Activated CD8-positive, alpha-beta memory T cell treated with anti-CD3 and anti-CD28 coated beads, Interleukin-2, amount 10 ng/mL, durations not matched to agents 7 days and 5 days (primary cell): ENCODE measurements at places on chromosomes 13 and 19. TPM values are rescaled to one million over a fixed set of nuclear protein-coding genes. Genes with fewer than 3 reads are reported as not detected.

Gene ZNF844
- total RNA-seq: 1.3 TPM

Gene OVOL3
- not detected for total RNA-seq

Gene SMIM44
- not detected for total RNA-seq

Gene ZNF837
- total RNA-seq: 1.2 TPM

Gene ZNF709
- 1.9 TPM for total RNA-seq

GRCh38 chr13:39144391-39144790, 106.1 kb downstream of the NHLRC3 start:
- no peak for DNase-seq
- H3K4me1 ChIP-seq: peaks cover 7% of the 10 kb centered on the region
- H3K27me3 ChIP-seq: peaks cover 41% of the 10 kb centered on the region
- no peak overlapping the region for H3K27ac ChIP-seq

DNA sequence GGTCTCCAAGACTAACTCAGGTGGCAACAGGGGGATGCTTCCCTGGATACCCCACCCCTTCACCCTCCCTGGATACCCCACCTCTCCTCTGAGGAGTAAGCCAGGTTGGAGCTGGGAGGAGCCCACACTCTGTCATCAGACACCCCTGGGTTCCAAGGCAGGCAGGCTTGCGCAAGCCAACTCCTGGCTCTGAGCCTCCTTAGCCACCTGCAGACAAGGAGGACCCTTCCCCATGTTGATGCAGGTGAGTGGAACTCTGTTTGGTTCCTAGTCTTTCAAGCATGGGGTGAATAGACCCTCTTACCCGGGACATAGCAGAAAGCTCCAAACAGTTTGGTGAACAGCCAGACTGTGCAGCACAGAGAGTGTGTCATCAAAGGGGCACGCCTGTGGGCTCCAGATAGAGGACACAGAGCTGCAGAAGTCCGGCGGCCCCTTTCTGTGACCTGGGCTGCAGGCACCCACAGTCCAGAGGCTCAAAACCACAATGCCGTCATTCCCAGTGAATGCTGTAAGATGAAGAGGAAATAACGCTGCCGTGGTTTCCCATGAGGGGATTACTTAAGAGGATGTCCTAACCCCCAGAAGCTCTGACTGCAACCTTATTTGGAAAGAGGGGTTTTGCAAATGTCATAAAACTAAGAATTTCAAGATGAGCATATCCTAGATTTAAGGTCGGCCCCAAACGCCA, 12.1 kb upstream of the HAS1 start:
- DNase-seq: no peak
- no peak overlapping the region for H3K27ac ChIP-seq
- H3K4me3 ChIP-seq: no peak overlapping the region
- H3K27me3 ChIP-seq: no peaks in the 10 kb centered on the region

DNA sequence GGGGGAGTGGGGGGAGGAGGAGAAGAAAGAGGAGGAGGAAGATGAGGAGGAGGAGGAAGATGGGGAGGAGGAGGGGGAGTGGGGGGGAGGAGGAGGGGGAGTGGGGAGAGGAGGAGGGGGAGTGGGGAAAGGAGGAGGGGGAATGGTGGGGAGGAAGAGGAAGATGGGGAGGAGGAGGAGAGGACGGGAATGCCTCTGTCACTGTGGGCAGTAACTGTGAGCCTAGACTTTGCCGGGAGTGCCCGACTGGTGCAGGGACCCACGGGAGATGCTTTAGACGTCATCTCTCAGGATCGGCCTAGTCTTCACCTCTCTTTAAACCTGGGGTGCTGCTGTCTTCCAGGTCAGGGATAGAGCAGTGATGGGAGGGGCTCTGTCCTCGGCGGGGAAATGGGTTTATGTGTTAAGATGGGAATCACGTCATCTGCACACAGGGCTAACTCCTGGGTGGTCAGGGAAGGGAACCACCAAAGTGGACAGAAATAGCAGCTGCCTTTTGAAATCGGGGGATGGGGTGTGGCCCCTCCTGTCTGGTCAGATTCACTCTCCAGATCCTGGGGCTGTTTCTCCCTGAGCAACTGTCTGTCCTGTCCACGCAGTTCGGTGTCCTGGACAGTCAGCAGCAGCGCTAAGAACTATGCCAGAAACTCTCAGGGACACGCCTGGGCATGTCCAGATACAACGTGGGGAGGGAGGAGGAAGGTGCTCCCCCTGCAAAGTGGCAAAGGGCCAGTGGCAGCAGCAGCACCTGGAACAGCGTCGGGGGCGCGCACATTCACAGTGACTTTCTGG, 26.9 kb downstream of the GAS6 start:
- peak overlapping the region; percentile 0 for H3K27ac ChIP-seq
- H3K4me1 ChIP-seq: peaks cover 16% of the 10 kb centered on the region
- no peak overlapping the region for H3K4me3 ChIP-seq
- H3K36me3 ChIP-seq: no peaks in the 10 kb centered on the region
- no peaks in the 10 kb centered on the region for H3K27me3 ChIP-seq

GRCh38 chr13:89968470-89968869, 1379.0 kb upstream of the MIR17HG start:
- DNase-seq: no peak
- H3K27me3 ChIP-seq: no peaks in the 10 kb centered on the region
- H3K36me3 ChIP-seq: no peaks in the 10 kb centered on the region
- H3K4me1 ChIP-seq: no peaks in the 10 kb centered on the region

DNA sequence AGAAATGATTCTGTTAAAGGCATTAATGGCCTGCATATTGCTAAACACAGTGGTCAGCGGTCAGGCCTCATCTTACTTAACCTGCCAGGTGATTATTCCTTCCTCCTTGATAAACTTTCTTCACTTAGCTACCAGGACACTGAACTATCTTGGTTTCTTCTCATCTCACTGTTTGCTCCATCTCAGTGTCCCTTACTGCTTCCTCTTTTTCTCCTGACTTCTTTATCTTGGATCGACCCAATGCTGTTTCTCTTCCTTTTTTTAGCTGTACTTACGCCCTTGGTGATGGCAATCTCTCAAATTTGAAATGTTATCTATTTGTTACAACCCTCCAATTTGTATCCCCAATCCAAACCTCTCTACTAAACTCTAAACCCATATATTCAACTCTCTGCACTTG, 7.8 kb upstream of the CLC start:
- no peak overlapping the region for H3K4me3 ChIP-seq
- no peak for DNase-seq
- H3K4me1 ChIP-seq: peaks cover 2% of the 10 kb centered on the region
- peaks cover 53% of the 10 kb centered on the region for H3K27me3 ChIP-seq
- H3K27ac ChIP-seq: no peak overlapping the region

DNA sequence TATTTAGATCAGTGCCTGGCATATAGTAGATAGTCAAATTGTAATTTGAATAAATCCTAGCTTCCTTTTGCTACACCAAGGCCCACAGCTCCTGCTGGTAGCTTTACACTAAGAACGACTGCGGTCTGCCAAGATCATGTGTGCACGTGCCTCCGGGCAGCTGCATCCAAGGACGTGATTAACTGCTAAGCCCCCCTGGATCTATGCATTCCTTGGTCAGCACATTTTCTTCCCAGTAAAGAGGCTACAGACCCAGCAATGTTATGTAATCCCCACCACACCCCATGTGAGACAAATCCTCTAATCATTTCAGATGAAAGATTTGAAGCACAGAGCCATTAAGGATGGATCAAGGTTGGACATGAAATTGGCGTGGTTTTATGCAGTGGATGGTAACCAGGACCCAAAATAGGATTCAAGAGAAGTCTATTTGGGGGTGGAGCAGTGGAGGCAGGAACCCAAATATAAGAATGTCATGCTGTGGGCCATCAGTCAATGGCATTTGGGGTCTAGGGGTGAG, 65.2 kb upstream of the PEG3 start:
- peaks cover 1% of the 10 kb centered on the region for H3K36me3 ChIP-seq
- no peak overlapping the region for H3K27ac ChIP-seq

DNA sequence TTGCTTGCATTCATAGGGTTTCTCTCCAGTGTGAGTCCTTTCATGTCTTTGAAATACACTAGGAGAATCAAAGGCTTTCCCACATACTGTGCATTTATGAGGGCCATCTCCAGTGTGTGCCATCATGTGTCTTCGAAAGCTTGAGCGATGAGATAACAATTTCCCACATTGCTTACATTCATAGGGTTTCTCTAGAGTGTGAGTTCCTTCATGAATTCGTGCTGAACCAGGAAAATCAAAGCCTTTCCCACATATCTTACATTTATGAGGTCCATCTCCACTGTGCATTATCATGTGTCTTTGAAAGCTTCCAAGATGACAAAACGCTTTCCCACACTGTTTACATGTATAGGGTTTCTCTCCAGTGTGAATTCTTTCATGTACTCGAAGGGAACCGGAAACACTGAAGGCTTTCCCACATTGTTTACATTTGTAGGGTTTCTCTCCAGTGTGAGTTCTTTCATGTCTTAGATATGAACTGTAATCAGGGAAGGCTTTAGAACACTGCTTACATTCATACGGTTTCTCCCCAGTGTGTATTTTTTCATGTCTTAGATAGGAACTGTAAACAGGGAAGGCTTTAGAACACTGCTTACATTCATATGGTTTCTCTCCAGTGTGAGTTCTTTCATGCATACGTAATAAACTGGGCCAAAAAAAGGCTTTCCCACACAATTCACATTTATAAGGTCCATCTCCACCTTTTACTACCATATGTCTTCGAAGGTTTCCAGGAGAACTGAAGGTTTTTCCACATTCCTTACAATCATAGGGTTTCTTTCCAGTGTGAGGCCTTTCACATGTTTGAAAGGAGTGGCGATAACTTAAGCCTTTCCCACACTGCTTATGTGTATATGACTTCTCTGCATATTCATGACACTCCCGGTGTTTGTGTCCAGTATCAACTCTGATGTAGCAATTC, 21.4 kb downstream of the ZNF44 start:
- H3K36me3 ChIP-seq: peaks cover 77% of the 10 kb centered on the region
- H3K4me3 ChIP-seq: no peak overlapping the region
- no peaks in the 10 kb centered on the region for H3K4me1 ChIP-seq
- no peaks in the 10 kb centered on the region for H3K27me3 ChIP-seq
- H3K27ac ChIP-seq: no peak overlapping the region

DNA sequence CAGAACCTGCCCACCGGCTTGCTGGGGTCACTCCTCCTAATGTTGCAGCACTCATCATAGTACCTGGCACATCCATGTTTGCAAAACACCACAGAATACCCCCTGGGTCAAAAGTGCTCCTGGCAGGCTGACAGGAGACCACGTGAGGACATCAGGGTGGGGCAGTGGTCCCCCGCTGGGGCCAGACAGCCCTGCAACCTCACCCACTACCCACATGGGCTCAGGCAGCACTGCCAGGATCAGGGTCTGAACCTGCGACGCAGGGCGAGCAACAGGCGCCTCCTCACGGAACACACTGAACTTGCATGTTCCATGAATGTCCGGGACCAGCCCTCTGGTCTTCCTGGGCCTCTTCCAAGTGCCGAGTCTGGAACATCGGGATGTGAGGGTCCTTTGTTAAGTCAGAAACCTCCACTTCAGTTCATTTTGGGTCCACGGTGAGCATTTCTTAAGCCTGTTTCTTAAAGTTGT, 1.4 kb upstream of the SLC7A9 start:
- no peak overlapping the region for H3K27ac ChIP-seq
- peaks cover 11% of the 10 kb centered on the region for H3K4me1 ChIP-seq
- no peaks in the 10 kb centered on the region for H3K36me3 ChIP-seq
- H3K27me3 ChIP-seq: no peaks in the 10 kb centered on the region
- no peak for DNase-seq
- H3K4me3 ChIP-seq: no peak overlapping the region

GRCh38 chr13:73451221-73452029, 392.6 kb downstream of the KLF5 start:
- H3K4me1 ChIP-seq: no peaks in the 10 kb centered on the region
- no peak for DNase-seq
- H3K27me3 ChIP-seq: no peaks in the 10 kb centered on the region
- H3K27ac ChIP-seq: no peak overlapping the region
- H3K4me3 ChIP-seq: no peak overlapping the region
- H3K36me3 ChIP-seq: no peaks in the 10 kb centered on the region

- H3K36me3 ChIP-seq: peaks cover 25% of the 10 kb centered on the region
- H3K27me3 ChIP-seq: no peaks in the 10 kb centered on the region
- peaks cover 14% of the 10 kb centered on the region for H3K4me1 ChIP-seq
- no peak overlapping the region for H3K4me3 ChIP-seq
- H3K27ac ChIP-seq: no peak overlapping the region
These were observed 4.1 kb upstream of the ZNF841 start for GRCh38 chr19:52099497-52100138.

- peaks cover 45% of the 10 kb centered on the region for H3K4me1 ChIP-seq
- no peak for DNase-seq
- H3K4me3 ChIP-seq: no peak overlapping the region
- no peak overlapping the region for H3K27ac ChIP-seq
These were observed 92.9 kb downstream of the GNG7 start for GRCh38 chr19:2609389-2610116.

- peak overlapping the region; percentile 80 for H3K4me3 ChIP-seq
- H3K4me1 ChIP-seq: peaks cover 16% of the 10 kb centered on the region
- peak overlapping the region; percentile 82 for H3K27ac ChIP-seq
- H3K27me3 ChIP-seq: no peaks in the 10 kb centered on the region
These were observed 1.7 kb downstream of the DPY19L3 start for GRCh38 chr19:32407004-32407992.

- H3K27ac ChIP-seq: no peak overlapping the region
- no peak overlapping the region for H3K4me3 ChIP-seq
- H3K36me3 ChIP-seq: no peaks in the 10 kb centered on the region
- H3K4me1 ChIP-seq: peaks cover 1% of the 10 kb centered on the region
These were observed 34.5 kb upstream of the URAD start for GRCh38 chr13:28022848-28023518.

DNA sequence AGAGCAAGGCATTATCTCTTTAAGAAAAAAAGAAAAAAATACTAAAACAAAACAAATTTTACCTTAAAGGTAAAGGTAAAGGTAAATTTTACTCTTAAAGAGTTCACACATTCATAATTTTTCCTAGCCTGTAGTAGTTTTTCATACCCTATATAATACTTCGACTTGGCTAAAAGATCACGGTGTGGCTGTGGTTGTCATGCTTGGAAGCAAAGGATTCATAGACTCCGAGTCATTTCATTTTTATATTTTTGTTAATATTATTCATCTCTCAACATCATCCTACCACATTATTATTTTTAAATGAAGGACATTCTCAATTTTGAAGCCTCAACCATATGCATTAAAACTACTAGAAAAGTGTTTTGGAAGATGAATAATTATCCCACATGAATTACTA, 52.7 kb downstream of the PIBF1 start:
- no peaks in the 10 kb centered on the region for H3K27me3 ChIP-seq
- H3K36me3 ChIP-seq: peaks cover 37% of the 10 kb centered on the region
- H3K27ac ChIP-seq: no peak overlapping the region
- H3K4me1 ChIP-seq: peaks cover 2% of the 10 kb centered on the region
- H3K4me3 ChIP-seq: no peak overlapping the region

GRCh38 chr13:46609052-46609451, 56.1 kb downstream of the LRCH1 start:
- H3K36me3 ChIP-seq: no peaks in the 10 kb centered on the region
- H3K4me3 ChIP-seq: no peak overlapping the region
- no peak overlapping the region for H3K27ac ChIP-seq
- H3K4me1 ChIP-seq: peaks cover 28% of the 10 kb centered on the region
- no peaks in the 10 kb centered on the region for H3K27me3 ChIP-seq

DNA sequence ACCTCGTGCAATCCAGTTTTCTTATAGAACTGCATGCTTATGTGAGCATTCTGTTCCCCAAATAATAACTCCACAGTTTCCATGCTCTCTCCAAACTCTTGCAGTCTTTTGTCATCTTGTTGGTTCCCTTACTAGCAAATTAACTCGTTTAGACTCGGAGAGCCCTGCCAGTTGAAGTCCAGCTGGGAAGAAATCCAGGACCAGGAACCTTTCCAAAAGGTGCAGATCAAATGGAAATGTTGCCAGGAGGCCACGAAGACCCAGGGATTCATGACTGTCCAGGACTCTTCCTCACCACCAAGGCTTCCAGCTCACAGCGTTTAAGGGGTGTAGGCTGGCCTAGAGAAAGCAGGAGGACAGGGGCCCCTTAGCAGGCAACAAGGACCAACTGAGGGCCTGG, 2.1 kb upstream of the TDRD12 start:
- no peak for DNase-seq
- H3K4me3 ChIP-seq: no peak overlapping the region
- no peaks in the 10 kb centered on the region for H3K27me3 ChIP-seq
